Stimulated activated CD4-positive, alpha-beta T cell treated with anti-CD3 and anti-CD28 coated beads, Interleukin-2, amount 100 ng/mL, for 4 hours (primary cell): ENCODE measurements at places on chromosomes 6 and 20.

DNA sequence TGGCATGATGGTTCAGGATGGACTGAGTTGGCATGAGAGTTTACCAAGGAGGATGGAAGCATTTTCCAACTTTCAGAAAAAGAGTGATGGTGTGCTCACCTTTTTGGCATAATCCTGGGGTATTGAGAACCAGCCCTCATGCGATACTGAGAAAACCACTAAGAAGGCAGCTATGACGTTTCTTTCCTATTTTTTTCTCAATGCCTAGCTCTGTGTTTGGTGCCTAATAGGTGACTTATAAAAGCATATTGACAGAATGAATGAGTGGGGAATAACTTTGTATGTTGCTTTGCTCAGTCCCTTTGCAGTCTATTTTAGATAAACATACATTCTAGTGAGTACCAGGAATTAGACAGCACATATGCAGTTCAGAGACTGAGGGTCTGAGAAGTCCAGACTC, 816.3 kb downstream of the DHX35 start:
- no peak for DNase-seq

GRCh38 chr6:37809197-37809543, 10.4 kb upstream of the ZFAND3 start:
- no peak for DNase-seq

DNA sequence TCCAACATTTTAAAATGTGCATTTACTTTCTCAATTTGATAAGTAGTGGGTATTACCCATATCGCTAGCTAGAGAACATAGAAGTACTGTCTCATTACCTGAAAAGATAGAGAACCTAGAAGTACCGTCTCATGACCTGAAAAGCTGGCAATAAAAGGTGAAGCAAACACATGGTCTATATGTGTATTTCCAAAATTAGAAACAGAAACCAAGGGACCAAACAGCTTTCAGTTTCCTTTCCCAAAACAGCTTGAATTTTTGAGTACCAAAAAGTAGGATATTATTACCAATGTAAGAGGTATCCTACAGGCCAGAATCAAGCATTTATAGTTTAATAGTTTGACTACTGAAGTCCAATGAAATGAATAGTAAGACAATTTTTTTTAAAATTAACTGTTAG, 77.2 kb downstream of the KIF13A start:
- no peak for DNase-seq

- peak; percentile 6 for DNase-seq
Observed at GRCh38 chr20:62219992-62220665, at the start of gene HRH3. HRH3 (minus strand) TSS chr20:62220278; CDS start chr20:62219970, 308 bp downstream.

DNA sequence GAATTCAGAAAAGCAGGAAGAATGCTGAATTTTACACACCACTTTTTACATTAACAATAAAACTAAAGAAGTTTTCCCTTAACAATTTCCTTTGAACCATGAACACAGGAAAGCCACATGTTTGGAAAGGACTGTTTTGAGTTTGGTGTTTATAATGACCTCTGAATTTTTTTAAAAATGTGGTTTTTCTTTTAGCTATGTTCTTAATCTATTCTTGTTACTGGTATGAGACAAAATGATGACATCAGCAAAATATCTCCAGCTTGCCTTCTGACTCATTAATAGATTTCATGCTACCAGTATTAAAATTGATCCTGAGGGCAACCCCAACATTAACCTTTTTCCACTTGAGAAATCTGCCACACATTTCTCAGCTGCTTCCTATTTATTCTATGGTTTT, 217.5 kb upstream of the THEMIS start:
- no peak for DNase-seq

DNA sequence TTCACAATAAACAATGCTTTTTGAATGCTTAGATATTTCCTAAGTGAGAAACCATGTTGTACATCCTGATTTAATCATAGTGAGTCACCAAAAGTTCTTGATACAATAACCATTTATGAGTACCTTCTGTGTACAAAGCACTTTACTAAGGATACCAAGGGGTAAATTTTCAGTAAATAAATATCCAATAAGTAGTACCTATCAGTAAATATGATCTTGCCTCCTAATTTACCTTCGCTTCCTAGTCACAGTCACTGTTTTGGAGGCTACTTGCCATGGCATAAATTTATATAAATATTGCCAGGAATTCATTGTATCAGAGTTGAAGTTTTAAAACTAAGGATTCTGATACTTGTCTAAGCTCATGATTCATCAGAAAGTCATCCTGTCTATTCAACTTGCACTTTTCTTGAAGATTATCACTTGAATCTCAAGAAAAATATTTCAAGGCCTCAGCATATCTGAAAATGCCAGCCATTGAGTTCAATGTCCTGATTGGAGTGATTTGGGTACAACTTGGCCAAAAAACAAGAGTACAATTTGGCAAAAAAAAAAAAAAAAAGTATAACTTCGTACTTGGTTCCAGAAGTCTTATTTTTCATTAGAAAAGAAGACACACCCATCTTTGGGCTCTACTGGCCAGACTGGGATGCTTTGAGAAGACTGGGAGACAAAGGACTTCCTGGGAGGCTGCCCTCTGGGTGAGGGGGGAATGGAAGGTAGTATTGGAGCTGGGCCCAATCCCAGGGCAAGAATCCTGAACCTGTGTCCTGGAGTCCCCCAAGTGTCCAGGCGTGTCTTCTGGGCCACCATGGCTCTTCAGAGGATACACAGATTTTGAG, 32.8 kb downstream of the RAB22A start:
- no peak for DNase-seq

GRCh38 chr20:60669211-60669610, 582.9 kb upstream of the CDH4 start:
- DNase-seq: no peak

- DNase-seq: no peak
Observed at GRCh38 chr6:144722154-144722737, 437.1 kb downstream of the UTRN start.

DNA sequence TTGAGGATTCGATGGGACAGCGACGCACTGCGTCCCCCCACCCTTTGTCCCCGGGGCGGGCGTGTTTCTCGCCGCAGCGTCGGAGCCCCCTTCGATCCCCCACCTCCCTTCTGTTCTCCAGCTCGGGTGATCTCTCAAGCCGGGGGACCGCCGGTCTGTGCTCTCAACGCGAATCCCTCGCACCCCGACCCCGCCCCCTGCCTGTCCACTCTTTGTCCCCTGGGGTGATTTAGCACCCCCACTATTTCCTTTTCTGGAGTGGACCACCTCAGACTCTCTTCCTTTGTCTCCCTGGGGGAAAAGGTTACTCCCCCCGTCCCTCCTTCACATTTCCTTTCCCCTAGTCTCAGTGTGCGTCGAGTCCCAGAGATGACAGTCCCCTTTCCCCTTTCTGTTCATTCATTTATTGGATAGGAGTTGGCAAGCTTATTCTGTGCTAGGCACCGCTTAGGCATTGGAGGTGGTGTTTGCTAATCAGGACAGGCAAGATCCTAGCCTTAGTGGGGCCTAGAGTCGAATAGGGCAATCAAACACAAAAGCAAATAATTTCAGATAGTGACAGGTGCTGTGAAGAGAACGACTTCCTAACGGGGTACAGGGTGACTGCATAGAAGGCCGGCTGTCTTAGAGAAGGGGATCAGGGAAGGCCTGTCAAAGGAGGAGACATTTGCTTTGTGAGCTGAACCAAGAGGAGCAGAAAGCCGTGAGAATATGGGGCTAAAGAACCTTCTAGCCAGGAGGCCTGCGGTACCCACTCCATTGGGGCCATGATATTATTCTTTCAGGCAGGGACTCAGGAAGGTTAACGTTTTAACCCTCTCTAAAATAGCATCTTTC, 741 bp downstream of the PTPN1 start:
- no peak for DNase-seq

DNA sequence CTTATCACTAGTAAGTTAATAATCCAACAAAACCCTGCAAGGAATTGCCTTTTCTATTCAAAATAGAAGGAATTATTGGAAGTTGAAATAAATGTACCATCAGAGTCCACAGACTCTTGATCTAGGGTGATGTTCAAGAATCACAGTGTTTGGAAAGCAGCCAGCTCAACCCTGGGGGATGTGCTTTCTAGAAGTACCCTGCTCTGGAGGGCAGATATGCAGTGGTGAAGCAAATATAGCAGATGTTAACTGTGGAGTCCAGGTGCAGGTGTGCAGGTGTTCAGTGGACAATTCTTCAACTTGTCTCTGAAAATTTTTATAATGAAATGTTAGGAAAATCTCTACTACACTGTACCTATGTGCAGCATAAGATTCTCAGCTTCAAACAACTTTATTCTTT, 9.1 kb upstream of the INSM1 start:
- DNase-seq: no peak

GRCh38 chr20:58619077-58619863, 31.8 kb upstream of the STX16 start:
- no peak for DNase-seq

- no peak for DNase-seq
Observed at GRCh38 chr20:17635332-17636244, 46.5 kb downstream of the RRBP1 start.

- DNase-seq: no peak
Observed at GRCh38 chr6:33935439-33936080, 131.8 kb upstream of the MLN start.

GRCh38 chr20:64038565-64039292, 2.7 kb downstream of the C20orf204 start:
- DNase-seq: peak; percentile 71

DNA sequence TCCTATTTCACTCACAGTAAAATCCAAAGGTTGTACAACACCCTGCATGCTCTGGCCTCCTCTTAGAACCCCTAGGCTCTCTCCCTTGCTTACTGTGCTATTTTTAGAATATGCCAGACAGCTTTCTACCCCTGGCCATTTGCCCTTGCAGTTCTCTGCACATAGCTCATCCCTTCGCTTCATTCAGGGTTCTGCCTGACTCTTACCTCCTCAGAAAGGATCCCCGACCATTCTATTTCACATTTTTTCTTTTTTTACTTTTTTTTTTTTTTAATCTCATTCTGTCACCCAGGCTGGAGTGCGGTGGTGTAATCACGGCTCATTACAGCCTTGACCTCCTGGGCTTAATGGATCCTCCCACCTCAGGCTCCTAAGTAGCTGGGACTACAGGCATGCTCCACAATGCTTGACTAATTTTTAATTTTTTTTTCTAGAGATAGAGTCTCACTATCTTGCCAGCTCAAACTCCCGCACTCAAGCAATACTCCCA, 33.6 kb downstream of the COMMD7 start:
- DNase-seq: no peak

DNA sequence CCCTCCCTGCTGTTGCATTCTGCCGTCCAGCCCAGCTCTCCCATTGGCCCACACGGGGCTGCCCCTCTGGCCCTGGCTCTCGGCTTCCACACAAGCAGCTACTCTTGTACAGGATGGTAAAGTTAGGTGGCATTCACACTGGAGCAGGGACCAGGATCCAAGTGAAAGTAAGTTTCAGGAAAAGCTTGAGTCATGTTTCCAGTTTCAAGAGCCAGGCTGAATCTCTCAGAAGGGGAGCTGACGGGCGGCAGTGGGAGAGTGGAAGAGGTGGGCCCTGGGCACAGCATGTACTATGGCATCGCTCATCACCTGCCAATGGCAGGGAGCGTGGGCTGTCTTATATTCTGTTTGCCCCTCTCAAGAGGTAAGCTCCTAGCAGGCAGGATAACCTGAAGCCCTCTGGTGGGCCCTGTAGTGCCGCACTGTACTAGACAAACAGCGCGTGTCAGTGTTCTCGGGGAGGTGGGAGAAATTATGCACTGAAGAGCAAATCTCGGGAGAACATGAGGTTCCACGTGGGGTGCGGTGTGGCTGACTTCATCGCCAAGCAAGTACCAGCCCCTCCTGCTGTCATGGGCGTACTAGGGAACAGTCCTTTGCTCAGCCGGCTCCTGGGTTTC, 241.5 kb downstream of the NRN1 start:
- no peak for DNase-seq

DNA sequence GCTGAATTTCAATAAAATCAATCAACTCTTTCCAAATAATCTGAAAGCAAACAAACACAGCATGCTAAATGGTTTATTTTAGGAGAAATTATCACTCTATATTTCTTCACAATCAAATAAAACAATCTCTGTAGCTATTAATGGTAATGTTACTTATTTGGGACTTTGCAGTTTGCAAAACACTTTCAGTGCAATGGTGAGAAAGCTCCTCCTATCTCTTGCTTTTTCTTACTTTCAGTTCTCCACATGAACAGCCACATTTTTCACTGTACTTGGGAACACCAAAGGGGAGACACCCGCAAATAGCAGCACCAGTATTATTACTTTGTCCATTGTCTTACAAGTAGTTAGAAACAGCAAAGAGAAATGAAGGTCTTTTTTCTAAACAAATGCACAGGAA, 92.4 kb downstream of the DST start:
- DNase-seq: no peak

- DNase-seq: no peak
Observed at GRCh38 chr20:62350098-62350628, 16.9 kb downstream of the LAMA5 start.

DNA sequence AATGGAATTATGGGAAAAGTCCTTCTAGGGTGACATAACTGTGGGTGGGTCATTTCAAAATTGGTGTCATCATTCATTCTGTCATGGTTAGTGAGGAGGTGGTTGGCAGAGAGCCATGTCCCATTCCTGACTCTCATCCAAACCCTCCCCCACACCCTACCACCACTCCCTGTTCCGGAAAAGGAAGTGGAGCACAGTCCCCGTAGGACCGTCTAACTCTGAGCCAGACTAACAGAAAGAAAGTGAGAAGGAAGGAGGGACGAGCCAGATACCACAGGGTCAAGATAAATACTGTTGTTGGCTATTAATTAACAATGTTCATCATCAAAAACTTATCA, 4.8 kb downstream of the TRIM10 start:
- DNase-seq: no peak

DNA sequence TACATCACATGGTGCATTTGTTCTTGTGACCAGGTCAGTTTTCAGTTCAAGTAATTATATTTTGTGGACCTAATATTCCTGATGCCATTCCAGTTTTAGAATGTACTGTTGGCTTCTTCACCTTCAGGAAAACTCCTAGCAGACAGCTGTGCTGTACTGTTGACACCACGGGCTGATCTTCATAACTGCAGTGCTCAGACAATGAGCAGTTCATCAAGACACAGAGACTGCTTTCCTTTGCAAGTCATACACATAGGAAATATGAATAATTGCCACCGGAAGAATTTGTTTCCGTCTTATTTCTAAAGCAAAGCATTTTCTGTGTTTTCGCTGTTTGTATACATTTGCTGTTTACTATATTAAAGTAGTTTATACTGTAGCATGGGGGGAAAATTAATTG, 89.8 kb downstream of the C6orf118 start:
- no peak for DNase-seq

DNA sequence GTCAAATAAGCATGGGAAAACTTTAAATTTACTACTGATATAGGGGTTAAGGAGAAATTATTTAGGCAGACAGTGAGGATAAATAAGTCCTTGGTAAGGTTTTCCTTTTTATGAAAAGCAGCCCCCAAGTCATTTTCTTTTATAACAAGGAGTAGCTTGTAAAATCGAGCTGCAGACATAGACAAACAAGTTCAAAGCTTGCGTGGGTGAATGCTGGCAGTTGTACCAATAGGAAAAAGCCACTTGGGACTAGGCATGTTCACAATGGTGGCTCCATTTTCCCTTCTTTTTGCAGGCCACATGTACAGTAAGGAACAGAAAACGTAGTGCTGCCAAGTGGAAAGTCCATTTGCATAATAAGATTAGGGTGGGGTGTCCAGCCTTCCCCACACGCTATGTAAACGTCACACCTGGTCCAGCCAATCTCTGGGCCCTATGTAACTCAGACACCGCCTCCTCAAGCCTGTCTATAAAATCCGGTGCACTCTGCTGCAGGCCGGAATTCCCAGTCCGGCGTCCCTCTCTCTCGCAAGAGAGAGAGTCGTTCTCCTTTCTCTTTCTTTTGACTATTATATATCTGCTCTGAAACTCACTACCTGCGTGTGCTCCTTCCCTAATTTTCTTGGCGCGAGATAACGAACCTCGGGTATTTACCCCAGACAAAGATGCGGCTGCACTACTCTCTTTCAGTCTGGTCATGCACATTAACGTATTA, 217.1 kb upstream of the MAN1A1 start:
- DNase-seq: no peak
